ENCODE measurements at places on chromosomes 3 and 15.

DNA sequence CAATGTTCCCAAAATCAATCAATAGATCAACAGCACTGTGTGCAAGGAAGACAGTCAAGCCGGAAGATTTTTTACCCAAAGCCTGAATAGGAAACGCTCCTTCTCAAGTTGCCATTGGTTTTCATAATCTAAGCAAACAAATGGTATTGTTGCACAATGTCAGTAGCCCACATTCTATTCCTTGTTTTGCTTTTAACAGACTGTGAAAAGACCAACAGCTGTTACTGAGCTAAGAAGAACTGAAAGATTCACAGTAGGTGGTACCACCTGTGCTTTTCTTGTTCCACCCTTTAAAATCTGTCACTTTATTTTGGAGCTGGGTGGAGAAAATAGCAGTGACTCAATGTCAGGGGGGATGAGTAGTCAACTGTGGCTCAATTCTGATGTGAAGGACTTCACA, 357.5 kb upstream of the CADM2 start:
- no peak for DNase-seq

GRCh38 chr3:55571216-55571813, 84.2 kb upstream of the WNT5A start:
- no peak for DNase-seq

GRCh38 chr3:190064112-190064511, 56.6 kb downstream of the P3H2 start:
- DNase-seq, result no peak

GRCh38 chr3:101163554-101163953, 156.8 kb downstream of the IMPG2 start:
- DNase-seq, result no peak

DNA sequence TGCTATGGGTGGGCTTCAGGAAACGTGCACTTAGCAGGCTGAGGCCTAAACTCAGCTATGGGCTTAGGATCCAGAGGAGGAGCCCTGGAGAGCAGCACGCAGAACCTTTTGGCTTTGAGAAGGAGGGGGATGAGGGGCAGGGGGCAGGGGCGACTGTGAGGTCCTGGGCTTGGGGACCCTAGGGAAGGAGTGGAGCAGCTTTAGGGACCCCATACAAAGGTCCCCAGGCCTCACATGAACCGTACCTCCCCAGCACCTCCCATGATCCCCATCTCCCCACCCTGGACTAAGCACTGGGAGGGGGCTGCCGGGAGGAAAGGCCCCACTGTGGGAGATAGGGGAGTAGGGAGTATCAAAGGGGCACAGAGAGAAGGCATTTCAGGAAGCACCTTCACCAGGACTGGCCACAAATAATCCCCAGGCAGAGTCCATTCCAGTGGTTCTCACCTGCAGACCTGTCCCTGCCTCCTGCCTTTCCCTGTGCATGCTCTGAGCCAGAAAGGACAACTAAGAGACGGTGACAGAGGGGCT, 62.0 kb upstream of the KLF13 start:
- no peak for DNase-seq

DNA sequence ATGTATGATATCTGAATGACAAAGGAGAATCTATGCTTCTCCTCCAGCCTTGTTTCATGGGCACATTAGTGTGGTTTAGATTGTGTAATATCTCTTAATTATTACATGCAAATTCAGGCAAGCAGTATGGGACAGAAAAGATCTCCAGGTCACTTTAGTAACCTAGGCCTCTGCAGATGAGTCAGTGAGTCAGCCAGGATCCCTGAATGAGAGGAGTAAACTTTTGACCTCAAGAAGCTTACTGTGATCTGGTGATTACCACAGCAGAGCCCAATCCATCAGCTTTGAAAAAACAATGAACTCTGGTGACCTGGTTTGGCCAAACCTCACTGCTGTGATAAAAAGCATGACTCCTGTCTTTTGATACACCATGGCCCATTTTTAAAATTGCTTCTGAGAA, 107.8 kb downstream of the LRRN1 start:
- DNase-seq, result no peak

GRCh38 chr3:62727536-62727935, 147.7 kb downstream of the CADPS start:
- DNase-seq, result no peak

- DNase-seq, result no peak
These were observed 58.5 kb upstream of the SAMMSON start for GRCh38 chr3:69941037-69941436.

DNA sequence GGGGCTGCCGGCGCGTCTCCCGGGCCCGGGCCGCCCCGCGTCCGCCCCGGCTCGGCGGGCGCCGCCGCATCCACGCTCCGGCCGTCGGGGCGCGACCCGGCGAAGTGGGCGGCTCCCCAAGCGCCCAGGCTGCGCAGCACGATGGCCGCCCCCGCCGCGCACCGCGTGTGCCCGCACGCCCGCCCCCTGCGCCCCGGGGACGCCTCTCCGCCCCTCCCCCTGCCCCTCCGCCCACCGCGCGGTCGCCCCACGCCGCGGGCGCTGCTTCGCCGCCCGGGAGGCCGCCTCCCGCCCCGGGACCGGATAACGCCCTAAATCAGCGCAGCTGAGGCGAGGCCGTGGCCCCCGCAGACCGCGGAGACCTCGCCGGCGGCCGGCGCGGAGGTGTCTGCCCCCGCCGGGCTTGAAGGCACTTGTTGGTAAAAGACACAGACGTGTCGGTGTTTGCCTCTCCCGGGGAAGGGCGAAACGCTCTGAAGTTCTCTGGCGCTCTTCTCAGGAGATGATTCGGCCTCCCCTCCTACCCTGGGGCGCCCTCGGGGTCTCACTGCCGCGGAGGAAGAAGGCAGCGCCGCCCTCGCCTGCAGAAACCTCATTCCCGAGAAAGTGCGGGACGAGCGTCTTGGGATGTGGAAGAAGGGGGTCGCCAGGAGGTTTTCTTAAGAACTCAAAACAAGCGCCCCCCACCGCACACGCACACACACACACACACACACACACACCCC, at the start of gene BNC1:
Gene BNC1 (minus strand): TSS at position 106 of the 725 bp plus-strand sequence. CDS start 36 bp downstream, at position 70.
- no peak for DNase-seq

- DNase-seq, result no peak
These were observed 499 bp downstream of the ALDH1A2 start for GRCh38 chr15:58064980-58065444.

GRCh38 chr3:22315925-22316324, 564.9 kb upstream of the ZNF385D start:
- no peak for DNase-seq
